ENCODE measurements at places on chromosomes 1 and 21.
A peak's percentile ranks its signal among the peaks of the same experiment; 100 is the strongest.

DNA sequence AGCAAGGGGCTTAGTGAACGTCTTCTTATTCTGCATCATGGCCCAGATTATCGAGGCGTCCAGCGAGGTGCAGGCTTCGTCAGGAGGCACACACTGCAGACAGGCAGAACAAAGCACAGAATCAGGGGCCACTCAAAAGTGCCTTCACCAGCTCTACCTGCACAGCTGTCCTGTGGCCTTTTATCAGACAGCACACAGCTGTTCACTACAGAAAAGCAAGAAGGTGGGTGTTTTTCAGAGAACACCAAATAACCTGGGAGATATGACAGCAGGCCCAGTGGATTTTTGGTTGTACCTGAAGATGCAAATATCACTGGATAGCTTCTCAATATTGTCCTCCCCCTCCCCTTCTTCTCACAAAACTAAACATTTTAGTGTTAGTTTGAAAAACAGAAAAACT, 177.3 kb downstream of the TGFBR3 start:
- DNase-seq = no peak

GRCh38 chr1:35557118-35557610, at the start of gene KIAA0319L:
KIAA0319L (minus strand) TSS chr1:35557403; CDS start chr1:35554491, 2,912 bp downstream.
- DNase-seq = no peak

DNA sequence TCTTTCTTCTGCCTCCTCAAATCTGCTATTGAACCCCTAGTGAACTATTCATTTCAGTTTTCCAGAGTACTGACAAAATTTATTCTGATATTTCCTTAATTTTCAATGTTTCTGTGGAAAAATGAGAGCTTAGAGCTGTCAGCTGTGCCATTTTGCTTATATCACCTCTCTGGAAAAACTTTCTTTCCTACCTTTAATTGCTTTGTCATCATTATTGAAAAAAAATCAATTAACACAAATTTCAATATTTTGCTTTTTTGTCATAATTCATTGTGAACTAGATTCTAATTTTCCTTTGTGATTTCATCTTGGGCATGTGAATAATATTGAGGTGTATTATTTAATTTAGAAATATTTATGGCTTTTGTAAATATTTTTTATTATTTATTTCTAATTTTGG, 126.5 kb downstream of the C1orf94 start:
- no peak for DNase-seq

GRCh38 chr1:232382671-232383070, 247.3 kb downstream of the SIPA1L2 start:
- DNase-seq = no peak

DNA sequence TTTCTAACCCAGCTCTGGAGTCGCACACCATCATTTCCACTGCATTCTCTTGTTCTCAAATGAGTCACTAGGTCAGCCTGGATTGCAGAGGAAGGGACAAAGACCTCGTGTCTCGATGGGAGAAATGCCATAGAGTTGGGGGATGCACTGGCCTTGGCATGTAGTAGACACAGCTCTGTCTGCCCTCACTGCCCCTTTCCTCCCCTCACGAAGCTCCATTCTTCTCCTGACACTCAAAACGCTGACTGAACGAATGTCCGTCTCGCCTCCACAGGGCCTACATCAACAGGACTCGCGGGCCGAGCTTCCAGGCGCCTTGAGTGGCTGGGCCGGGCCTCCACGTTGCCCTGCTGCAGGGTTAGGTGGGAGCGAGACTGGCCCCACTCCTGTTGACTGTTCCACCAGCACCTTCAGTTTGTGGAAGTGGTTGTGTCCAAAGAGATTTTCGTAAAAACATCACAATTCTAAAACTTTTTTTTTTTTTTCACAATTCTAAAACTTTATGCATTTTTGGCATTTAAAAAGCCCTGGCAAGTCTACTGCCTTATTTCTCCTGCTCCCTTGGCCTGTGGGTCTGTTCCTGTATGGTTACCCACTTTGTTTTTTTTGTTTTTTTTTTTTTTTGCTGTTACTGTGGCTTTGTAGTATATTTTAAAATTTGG, 18.8 kb downstream of the PKNOX1 start:
- DNase-seq = no peak

- no peak for DNase-seq
Measured at GRCh38 chr1:182957902-182958395, 5.0 kb upstream of the SHCBP1L start.

- DNase-seq = peak; percentile 70
Measured at GRCh38 chr1:145977486-145978470, 13.3 kb downstream of the POLR3GL start.

GRCh38 chr1:105337420-105337819, 1587.7 kb downstream of the AMY1C start:
- DNase-seq = no peak

GRCh38 chr1:226309398-226310244, 657 bp upstream of the LIN9 start:
- no peak for DNase-seq

GRCh38 chr1:115469703-115470476, 131.8 kb upstream of the NGF start:
- DNase-seq = peak; percentile 49

DNA sequence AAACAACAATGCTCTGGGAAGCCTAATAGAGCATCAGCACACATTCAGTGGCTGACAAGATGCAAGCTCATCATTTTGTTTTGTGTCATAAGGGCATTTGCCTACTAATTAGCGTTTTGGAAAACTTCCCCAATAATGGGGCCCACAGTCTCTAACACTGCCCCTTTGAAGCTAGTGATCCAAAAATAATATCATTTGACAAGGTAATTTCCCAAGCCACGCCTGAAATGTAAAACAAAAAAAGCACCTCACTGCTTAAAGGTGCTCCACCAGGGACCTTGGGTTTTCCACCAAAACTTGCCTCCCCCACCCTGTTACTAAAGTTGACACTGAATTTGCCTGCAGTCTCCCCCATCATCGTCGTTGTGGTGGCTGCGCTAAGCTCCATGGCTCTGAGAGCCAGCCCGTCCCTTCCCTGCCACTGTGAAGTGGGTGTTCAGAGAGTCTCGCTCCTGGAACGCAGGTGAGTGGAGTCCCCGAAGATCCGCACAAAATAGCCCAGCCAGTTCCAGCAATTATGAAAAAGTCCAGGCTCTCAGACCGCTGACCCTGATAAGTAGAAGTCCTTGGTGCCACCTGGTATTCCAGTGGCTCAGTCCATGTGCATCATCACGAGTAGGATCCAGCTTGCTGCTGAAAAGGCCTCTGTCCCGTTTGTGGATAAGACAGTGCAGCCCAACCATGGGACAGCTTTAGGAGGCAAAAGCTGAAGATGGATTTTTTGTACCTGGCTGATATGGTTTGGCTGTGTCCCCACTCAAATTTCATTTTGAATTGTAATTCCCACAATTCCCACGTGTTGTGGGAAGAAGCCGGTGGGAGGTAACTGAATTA, 52.2 kb downstream of the RAB3GAP2 start:
- no peak for DNase-seq

- no peak for DNase-seq
Measured at GRCh38 chr1:226401355-226402303, 6.3 kb downstream of the PARP1 start.

- DNase-seq = no peak
Measured at GRCh38 chr1:209667708-209668107, 7.5 kb upstream of the G0S2 start.

DNA sequence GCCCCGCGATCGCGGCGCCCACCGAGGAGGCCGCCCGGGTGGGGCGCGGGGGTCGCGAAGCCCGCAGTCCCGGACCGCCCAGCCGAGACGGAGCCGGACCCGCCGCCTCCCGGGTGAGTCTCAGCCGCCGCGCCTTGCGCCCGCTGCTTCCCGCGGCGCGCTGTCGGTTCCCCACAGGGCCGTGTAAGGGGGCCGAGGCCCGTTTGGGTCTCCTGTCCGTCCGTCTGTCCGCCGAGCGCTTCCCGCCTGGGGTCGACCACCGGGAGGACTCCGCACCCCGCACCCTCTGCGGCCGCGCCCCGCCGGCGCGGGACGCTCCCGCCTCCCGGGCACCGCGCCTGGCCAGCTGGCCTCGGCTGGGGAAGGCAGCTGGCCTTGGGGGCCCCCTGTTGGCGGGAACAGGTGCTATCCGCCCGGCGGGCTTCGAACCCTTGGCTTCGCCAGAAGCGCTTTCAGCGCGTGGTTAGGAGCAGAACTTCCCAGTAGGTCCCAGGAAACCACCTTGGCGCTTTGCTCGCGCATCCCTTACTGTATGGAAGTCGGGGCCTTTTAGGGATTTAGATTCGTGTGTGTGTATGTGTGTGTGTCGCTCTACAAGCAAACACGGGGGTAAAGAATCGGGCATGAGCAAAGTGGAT, 414 bp downstream of the TMEM51 start:
- DNase-seq = peak; percentile 61

DNA sequence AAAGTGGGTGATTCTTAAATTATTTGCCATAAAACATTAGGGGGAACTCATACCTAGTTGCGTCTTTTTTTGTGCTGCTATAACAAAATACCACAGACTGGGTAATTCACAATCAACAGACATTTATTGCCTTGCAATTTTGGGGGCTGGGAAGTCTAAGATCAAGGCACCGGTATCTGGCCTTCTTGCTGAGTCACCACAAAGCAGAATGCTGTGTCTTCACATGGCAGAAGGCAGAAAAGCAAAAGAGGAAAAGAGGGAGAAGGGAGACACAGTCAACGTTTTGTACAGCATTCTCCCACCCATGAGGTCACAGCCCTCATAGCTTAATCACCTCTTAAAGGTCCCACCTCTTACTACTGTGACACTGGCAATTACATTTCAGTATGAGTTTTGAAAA, 291.0 kb downstream of the CHRM3 start:
- DNase-seq = no peak

GRCh38 chr1:93769777-93770176, 88.1 kb upstream of the BCAR3 start:
- no peak for DNase-seq

DNA sequence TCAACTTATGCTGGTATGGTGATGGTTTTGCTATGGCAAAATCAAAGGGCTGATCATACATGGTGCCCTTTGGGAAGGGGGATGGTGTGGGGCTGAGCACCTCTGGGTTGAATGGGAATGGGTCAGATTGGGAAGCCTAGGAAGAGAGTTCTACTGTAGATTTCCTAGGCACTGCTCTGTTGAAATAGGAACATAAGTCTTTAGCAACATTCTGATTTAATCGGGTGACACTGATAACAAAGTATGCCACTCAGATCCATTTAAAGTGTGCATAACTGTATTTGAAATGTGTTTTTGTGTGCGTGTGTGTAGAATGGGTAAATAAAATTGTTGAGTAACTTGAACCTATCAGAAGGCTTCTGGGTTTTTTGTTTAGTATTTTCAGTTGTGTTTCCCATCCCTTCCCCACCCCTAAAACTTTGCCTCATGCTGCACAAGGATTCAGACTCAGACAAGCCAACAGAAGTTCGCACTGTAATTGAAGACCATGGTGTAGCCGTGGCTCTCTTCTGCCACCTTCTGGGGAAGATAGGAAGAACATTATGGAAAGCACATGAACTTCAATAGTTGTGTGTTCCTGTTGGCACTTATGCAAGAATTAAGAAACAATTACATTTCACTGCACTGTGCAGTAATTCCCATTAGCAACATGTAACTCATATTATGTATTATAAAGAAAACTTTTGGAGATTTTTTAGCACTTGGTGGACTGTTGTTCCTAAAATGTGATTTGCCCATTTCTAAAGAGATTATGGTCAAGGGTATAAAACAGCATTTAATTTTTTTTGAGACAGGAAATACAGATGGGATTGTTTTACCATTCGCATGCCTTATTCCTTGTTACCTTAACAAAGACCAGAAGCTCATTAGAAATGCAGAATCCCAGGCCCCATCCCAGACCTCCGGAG, 10.9 kb upstream of the C4BPB start:
- DNase-seq = peak; percentile 64

DNA sequence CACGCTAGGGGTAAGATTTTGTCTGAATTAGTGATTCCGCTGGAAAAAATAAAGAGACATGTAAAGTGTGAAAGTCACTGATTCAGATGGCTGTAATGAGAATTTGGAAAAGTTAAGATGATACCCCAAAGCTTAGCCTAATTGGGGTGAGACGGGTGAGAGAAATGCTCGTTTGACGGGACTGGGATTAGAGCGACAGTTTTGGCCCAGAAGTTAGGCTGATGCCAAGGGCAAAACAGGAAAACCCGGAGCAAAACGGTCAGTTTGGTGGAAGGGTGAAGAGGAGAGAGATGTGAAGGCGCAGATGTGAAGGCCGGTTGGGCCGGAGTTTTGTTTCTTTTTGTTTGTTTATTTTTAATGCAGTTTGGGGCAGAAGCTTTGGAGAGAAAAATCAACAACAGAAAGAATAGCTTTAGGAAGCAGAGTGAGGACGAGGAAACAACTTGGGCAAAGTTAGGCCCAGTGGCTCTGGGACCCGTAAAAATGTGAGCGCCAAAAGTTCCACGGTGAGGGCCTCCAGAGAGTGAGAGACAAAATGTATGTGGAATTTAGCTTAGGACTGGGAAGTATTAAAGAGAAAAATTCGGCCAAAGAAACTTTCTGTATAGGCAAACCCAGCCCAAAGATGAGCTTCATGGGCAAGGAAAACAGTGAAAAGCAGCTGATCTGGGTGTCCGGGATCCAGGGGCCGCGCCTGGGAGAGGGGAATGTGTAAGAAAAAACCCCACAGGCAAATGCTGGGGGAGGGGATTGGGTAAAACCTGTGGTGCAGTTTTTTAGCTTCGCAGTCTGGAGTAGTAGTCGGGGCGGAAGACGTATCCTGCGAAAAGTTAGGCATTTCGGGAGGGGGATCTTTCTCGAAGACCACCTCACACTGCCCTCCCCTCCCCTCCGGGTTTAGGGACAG, 1.2 kb downstream of the DMRTA2 start:
- DNase-seq = no peak

- DNase-seq = no peak
Measured at GRCh38 chr1:17018849-17019248, 7.1 kb upstream of the ATP13A2 start.

DNA sequence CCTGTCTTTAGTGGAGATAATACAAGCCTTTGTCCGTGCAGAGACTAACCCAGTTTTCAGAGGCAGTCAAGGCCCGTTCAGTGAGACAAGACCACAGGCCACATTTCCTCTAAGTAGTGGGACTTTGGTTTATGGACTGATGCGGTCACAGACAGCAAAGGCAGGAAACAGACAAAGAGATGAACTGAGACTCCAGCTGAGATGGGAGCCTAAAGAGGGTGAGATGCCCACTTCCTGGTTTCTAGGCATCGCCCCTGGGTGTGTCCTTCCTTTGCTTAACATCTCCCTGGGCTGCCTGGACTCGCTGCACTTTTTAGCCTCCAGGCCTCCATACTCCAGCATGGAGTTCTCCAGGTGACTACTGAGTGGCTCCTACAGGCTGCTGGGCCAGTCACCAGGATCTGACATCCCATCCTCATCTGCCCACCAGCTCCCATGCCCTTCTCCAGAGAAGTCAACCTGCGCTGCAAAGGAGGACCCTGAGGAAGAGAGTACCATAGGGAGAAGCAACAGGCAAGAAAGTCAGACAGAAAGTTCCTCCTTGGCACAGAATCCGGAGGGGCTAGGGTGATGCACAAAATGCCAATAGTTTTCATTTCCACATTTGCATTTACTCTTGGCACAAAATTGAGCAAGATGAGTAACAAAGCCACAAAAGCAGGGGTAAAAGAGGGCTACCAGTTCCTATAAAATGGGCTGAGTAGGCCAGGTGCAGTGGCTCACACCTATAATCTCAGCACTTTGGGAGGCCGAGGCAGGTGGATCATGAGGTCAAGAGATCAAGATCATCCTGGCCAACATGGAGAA, 15.1 kb downstream of the THEMIS2 start:
- DNase-seq = no peak

GRCh38 chr1:202158810-202159533, 1.4 kb downstream of the PTPN7 start:
- peak; percentile 69 for DNase-seq
